ENCODE measurements at places on chromosomes 12 and 14.

DNA sequence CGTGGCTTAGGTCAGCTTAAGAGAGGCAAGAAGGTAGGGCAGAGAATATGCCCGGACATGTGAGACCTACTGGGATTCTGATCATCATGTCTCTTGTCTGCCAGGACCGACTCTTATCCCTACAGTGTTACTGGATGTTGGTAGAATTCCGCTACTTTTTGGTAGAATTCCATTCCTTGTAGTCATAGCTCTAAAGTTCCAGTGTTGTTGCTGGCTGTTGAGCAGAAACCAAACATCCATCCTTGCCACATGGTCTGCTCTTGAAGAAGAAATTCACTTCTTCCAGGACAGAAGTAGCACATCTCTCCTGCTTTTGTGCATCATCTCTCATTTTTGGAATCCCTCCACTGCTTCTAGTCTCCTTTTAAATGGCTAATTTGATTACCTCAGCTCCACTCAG lies 453.7 kb downstream of the RPL10L start:
- DNase-seq = peak; percentile 0

DNA sequence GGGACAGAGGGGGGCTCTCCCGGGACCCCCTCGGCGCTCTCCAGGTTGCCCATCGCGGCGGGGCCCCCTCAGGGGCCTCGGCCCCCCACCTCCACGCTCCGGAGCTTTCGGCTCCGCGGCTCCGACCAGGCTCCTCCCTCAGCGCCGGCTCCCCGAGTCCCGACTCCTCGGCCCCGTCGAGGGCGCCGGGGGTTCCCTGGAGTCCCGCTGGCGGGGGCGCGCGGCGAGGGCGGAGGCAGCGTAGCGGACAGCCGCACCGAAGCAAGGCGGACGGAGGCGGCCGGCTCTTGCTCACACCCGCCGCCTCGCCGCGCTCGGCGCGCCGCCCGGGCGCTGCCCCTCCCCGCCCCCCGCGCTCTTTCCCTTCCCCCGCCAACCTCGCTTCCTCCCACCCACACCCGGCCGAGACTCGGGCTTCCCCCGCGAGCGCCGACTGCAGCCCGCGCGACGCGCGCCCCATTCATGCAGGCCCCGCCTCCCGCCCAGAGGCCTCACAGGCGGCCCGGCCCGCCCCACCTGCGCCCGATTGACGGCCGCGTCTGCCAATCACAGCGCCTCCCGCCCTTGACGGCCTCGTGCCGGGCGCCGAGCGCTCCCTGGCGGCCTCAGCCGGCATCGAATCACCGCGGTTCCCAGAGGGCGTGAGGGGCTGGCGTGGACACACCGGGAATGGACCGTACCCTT lies at the start of gene FMNL3:
FMNL3 (minus strand) TSS at position 278 of the 684 bp plus-strand sequence; CDS start at position 53, 225 bp downstream.
- DNase-seq = peak; percentile 97

- no peak for DNase-seq
These were observed 11.2 kb downstream of the ZDHHC22 start for GRCh38 chr14:77130386-77130785.

- DNase-seq = peak; percentile 47
These were observed 12.2 kb downstream of the UBR7 start for GRCh38 chr14:93219103-93219726.

DNA sequence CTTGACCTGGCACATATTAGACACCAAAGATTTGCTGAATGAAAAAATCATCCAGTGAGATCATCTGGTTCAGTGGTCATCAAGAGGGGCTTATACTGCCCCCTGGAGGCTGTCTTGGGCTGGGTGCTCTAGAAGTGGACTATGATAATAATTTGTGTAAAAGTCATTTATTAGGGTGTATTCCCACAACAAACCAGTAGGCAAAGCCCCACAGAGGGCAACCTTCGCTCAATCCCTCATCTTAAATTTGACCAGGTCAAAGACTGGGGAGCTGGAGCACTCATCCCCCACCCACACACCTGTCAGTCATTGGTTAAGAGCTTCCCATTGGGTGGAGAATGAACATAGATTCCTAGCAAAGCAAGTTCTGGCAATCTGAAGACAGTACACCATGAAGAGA lies 20.0 kb upstream of the FICD start:
- peak; percentile 19 for DNase-seq

DNA sequence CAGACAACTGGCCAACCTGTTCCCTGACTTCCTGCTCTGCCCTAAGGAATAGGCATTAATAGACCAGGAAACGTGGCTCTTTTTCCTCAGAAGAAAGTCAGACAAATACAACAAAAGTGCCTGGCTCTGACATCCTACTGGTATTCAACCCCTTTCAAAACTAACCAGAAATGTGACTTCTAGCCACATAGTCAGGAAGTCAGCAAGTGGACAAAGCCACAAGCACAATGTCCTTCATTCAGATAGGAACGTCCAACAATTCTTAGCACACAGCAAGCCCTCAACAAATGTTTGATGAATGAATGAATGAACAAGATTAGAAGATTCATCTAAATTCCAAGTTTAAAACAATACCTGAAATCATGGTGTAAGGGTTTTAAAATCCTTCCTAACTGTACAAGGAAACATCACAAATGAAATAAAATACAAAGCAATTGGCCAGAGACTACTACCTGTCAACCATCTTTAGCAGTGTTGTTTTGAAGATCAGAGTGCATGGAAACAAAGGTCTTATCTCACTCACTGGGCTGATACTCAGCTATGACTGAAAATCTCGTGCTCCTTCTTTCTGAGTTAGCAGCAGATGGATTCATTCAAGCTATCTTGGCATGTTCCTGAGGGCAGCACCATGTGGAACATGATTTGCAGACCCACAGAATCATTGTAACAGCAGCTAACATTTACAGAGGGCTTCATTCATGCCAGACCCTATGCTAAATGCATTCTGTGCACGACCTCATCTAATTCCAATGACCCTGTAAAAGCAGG lies 16.5 kb downstream of the APPL2 start:
- no peak for DNase-seq

DNA sequence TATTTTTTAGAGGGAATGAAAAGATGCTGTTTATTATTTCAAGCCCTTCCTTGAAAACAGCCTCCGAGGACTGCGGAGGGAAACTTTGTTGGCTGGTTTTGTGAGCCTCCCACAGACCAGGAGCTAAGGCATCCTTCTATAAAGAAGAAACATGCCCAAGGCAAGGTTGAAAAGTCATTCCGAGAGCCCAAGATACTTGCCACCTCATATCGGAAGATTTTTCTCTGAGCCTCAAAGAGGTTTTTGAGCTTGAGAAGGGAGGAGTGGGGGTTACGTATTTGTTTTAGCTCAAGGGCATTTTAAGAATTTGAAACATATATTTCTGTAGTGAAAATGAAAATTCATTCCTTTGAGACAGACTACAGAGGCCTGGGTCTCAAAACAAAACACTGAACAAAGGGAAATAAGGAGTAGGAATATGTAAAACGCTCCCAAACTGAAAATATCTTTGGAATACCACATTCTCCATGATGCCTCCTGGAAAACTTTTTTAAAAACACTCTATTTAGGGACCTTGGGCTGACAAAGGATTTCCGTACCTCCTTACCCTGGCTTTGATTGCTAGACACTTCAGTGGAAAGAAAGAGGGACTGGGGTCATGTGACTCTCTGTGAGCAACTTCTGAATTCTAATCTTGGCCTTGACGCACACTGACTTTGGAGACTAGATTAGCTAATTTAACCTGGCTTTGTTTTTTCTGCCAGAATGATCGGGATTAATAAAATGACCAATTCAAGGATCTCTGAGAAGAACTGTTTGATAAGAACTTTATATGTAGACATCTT lies 180.9 kb downstream of the SRGAP1 start:
- DNase-seq = peak; percentile 37

DNA sequence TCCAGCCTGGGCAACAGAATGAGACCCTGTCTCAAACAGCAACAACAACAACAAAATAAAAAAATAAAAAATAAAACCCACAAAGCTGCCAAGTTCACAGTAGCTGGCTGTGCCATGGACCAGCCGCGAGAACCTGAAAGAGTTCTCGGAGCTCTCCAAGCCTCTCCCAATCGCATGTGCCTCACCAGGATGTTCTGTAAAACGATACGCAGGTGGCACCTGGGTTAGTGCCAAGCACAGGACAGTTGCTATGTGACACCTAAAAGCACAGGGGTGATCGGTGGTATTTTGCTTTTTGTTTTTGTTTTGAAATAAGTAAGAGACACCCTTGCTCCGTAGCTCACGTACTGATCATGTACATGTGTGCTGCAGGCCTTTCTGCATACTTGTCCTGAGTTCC lies 52.4 kb downstream of the RFLNA start:
- no peak for DNase-seq

- DNase-seq = peak; percentile 9
These were observed 64.8 kb downstream of the WSCD2 start for GRCh38 chr12:108193917-108194316.

- no peak for DNase-seq
These were observed 210.6 kb upstream of the ABCD2 start for GRCh38 chr12:39830171-39830570.

GRCh38 chr14:50335989-50336824 lies 24.1 kb downstream of the DMAC2L start:
- peak; percentile 60 for DNase-seq

DNA sequence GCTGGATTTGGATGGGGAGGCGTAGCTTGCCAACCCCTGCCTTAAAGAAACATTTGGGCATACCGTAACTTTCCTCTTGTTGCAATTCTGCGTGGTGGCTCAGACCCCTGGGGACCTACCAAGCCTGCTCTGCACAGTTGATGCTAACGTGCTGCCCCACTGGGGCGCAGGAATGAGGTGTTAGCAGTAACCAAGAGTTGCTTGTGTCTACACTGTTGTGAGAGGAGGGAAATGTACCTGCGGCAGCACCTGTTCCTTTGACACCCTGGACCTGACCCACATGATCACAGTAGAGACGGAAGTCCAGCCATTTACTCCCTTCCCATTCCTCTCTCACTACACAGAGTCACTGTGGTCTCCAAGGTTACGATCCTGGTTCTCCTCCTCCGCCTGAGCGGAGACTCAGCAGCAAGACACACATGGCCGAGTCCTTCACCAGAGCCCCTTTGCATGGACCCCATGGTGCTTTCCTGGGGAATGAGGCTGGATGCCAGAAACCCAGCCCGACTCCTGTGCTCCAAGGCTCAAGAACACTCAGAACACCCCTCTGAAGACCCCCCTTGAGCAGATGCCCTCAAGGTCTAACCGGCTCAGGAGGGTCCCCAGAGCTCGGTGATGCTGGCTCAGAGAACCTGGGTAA lies 84.8 kb downstream of the FBXL14 start:
- DNase-seq = no peak

GRCh38 chr14:51210594-51210993 lies 29.5 kb upstream of the TMX1 start:
- no peak for DNase-seq

DNA sequence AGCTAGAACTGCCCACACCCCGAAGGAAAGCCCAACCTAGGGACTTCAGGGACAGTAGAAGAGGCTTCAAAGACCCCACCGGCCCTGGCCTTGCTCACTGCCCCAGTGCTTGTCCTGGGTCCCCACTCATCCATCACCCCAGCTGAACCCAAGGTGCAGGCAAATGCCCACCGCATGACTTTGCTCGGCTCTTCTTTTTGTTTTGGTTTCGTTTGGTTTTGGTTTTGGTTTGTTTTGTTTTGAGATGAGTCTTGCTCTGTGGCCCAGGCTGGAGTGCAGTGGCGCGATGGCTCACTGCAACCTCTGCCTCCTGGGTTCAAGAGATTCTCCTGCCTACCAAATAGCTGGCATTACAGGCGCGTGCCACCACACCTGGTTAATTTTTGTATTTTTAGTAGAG lies 9.0 kb downstream of the CCDC85C start:
- DNase-seq = no peak

- DNase-seq = no peak
These were observed 309.7 kb downstream of the BMP4 start for GRCh38 chr14:53646925-53647324.

DNA sequence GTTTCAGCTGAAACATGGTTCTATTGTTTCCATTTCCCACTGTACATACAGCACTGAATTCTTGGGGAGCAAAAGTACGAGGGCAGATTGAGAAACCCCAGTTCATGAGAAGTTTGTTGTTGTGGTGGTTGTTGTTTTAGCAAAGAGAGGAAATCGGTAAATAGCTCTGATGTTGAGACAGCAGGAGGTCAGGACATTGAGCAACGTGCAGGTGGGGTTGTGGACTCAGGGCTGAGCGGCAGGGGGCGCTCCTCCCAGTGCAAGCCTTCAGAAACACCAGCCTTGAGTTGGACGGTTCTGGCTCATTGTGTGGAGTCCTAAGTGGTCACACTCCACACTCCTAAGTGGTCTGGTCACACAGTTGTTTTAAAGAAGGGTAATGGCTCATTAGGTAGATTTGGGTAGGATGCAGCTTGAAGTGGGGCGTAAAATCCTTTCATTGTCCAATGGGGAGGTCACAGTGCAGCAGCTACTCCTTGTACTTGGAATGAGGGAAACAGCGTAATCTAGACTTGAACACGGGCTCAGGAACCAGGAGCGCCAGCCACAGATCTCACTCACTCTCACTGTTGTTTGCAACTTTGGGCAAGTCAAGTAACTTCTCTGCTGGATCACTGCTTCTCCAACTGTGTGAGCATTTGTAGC lies 14.5 kb upstream of the PWP1 start:
- DNase-seq = no peak

DNA sequence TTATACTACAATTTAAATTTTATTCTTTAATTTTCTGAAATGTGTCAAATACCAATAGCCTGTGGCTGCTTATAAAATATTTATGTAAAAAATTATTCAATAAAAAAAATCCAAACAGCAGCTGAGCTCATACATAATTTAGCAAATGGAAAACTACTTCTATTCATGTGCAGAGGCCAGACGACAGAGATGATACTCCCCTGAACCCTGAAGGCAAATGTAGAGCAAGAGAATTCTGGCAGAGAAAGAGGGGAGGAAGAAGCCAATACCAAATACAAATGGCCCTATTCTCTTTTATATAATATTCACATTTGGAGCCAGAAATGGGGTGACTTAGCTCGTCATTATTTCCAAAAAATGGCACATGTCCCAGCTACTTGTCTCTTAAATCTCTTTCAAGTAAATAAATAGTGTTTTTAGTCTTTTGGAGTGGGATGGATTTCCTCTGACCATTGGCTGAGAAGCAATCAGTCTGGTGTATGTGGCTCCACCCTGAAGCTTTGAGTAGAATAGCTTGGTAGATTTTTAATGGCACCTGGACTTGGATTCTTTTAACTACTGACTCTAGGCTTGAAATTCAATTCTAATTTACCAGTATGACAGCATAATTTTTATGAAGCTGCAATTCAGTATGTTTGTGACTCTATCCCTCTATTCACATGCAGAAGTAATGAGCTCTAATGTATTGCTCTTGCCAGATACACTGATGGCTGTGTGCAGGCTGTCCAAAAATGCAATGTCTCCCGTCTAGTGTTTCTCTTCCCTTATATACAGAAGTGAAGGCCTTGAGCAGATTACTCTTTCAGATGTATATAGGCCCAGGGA lies 113.4 kb upstream of the SCAF11 start:
- no peak for DNase-seq

All from fibroblast of skin of scalp (primary cell).